Stimulated activated CD8-positive, alpha-beta memory T cell treated with anti-CD3 and anti-CD28 coated beads, Interleukin-12 subunit alpha, Interleukin-12 subunit beta, amount 100 ng/mL, for 4 hours (primary cell): ENCODE measurements at places on chromosomes 2 and 18.

DNA sequence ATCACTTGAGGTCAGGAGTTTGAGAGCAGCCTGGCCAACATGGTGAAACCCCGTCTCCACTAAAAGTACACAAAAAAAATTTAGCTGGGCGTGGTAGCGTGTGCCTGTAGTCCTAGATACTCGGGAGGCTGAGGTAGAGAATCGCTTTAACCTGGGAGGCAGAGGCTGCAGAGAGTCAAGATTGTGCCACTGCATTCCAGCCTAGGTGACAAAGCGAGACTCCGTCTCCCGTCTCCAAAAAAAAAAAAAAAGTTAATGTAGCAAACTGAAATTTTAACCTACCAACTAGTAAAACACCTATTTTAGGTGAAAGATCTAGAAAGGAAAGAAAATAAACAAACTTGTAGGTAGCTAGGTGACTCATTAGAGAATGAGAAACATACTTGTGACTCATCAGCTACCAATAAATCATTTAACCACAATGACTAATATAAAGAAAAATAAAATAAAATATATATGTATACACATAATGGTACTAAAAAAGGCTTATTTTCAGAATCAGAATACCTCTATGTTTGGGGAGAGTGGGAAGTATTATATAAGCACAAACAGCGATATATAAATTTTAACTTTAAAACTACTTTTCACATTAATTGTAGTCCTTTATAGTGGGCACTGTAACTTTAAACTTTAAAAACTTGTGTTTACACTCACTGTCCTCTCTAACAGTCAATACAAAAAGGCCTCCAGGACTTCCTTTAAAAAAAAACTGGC, 36.6 kb downstream of the DARS1 start:
- DNase-seq: no peak

DNA sequence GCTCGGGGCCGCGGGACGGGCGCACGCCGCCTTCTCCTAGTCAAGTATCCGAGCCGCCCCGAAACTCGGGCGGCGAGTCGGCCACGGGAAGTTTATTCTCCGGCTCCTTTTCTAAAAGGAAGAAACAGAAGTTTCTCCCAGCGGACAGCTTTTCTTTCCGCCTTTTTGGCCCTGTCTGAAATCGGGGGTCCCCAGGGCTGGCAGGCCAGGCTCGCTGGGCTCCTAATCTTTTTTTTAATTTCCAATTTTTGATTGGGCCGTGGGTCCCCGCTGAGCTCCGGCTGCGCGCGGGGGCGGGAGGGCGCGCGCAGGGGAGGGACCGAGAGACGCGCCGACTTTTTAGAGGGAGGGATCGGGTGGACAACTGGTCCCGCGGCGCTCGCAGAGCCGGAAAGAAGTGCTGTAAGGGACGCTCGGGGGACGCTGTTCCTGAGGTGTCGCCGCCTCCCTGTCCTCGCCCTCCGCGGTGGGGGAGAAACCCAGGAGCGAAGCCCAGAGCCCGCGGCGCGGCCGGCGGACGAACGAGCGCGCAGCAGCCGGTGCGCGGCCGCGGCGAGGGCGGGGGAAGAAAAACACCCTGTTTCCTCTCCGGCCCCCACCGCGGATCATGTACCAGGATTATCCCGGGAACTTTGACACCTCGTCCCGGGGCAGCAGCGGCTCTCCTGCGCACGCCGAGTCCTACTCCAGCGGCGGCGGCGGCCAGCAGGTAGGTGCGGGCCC, 617 bp downstream of the FOSL2 start:
- DNase-seq: peak; percentile 54

- DNase-seq: no peak
These were observed 32.2 kb downstream of the NR4A2 start for GRCh38 chr2:156300337-156300736.

DNA sequence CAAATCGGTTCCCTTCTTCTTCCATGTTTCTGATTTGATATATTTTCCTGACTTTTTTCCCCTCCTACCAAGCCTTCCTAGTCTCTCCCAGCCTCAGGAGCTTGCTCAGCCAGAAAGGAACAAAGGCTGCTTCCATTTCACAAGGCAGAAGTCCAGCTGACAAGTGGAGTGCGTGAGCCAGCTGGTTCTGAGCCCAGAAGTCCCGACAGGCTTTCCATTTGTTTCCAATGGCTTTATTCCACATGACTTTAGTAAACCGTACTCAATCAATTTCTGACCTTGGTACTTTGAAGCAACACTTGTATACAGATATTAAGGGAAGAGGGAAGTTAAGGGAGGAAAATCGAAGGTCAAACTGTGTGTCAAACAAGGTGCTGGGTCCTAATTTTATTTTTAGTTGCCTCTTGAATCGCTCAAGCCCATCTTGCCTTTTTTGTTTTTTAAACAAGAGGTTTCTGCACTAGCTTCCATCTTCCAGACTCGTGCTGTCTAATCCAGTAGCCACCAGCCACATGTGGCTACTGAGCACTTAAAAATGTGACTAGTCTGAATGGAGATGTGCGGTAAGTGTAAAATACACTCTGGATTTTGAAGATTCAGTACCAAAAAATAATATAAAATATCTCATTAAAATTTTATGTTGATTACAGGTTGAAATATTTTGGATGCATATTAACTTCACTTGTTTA, 36.2 kb downstream of the WIPF1 start:
- DNase-seq: no peak

DNA sequence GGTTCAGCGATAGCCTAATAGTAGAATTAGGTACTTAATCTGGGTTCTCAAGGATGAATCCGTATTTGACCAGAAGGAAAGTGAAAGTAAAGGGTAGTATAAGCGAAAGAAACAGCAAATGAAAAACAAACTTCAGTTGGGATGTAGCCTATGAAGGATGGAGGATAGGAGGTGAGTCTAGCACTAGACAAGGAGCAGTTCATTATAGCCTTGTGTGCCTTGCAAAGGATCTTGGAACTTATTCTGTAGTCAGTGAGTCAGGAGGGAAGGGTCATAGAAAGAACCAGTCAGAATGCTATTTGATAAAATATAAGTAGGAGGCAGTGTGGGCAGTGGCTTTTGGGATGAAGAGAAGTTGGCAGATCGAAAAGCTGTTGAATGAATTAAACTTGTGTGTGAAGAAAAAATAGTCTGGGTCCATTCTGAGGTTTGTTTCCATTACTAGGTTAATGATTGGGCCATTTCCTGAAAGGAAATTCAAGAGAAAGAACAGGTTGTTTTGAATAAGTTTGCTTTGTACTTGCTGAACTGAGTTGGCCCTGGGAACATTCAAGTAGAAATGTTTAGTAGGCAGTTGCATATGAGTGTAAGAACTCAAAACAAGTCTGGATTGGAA, 48.5 kb downstream of the ANKRD12 start:
- no peak for DNase-seq

GRCh38 chr2:232567721-232568120, 17.2 kb downstream of the EIF4E2 start:
- DNase-seq: no peak

- DNase-seq: no peak
These were observed 42.0 kb upstream of the FMNL2 start for GRCh38 chr2:152292991-152293390.

GRCh38 chr2:100819370-100820272, at the start of gene NPAS2:
Gene NPAS2, plus strand, starts transcription at chr2:100820139. Its CDS starts 84,616 bp downstream, at chr2:100904755.
- DNase-seq: no peak

DNA sequence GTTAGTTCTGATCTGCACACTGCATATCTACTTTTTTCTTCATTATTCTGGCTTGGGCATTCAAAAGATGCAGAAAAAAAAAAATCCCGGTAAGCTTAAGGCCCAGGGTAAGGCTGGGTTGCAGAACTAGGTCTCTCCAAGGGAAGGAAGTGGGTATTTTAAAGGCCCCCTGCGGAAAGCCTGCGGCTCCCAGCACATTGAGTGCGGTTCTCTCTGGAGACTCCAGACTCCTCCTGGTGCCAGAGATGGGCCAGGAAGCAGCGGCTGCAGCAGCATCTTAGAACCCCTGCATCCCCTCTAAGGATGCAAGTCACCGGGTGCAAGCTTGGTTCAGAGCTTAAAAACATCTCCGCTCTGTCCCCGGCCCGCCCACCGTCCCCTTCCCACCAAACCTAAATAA, 49.5 kb downstream of the TGIF1 start:
- no peak for DNase-seq

DNA sequence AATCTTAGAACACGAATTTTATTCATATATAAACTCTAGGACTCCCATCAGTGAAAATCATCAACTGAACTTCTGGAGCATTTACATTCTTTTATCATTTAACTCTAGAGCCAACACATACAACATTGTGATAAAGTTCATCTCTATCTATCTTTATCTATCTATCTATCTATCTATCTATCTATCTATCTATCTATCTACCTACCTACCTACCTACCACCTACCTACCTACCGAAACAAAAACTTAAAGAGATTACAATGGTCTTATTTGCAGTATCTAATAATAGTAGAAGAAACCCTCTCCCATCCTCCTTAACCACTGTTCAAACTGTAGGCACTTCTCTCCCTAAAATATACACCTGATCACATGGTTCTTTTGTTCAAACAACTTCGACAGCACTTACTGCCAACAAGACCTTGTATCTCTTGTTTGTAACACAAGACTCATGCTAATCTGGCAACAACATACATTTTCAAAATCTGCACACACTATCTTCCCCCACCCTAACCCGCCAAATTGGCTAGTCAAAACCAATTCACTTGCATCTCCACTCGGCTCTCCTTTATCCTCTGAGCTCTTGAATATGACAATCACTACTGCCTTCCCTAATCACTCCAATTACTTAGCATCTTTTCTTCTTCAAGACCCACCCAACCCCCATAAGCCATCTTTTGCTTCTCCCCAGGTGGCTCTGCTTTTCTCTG, 69.0 kb downstream of the GORASP2 start:
- no peak for DNase-seq

DNA sequence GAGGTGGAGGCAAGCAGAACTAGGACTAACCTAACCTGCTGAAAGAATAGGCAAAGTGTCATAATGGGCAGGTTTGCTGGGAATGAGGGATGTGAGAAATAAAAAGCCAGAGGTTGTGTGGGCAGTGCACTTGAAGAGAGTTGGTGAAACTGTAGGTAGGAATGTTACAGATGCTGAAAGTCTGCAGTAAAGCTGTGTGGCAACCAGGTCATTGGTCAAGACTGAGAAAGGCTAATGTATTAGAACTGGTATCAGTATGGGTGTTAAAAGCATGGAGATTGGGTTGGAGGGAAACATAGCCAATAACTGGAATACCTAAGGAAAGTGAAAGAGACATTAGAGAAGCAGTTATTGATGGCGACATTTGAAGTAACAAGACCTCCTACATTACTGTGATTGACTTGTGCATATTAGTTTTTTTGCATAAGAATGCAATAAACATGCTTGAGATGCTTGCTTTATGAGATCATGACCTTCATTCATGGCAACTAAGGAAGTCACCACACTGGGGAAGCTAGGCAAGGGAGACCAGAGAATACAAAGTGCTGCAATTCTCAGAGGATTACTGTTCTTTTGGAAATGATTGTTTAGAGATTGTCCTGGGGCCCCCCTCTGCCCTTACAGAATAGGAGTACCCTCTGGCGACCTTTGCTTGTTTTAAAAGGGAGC, 11.8 kb downstream of the GULP1 start:
- no peak for DNase-seq

DNA sequence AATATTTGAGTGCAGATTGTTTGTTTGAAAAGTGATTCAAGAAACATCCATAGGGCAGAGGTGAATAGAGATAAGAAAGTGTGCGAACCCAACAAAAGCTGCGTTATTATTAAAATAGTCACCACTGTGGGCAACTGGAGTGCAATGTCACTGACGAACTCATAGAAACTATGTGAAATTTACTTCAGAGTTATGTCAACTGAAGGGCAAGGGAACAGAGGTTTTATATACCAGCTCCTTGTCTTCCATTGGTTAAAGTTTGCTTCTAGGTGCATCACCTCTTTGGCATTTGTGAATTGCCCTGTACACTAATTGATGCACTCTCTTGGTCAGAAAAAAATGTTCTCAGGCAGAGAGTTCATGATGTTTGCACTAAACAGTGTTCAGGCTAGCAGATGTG, 110.5 kb upstream of the NYAP2 start:
- DNase-seq: no peak

DNA sequence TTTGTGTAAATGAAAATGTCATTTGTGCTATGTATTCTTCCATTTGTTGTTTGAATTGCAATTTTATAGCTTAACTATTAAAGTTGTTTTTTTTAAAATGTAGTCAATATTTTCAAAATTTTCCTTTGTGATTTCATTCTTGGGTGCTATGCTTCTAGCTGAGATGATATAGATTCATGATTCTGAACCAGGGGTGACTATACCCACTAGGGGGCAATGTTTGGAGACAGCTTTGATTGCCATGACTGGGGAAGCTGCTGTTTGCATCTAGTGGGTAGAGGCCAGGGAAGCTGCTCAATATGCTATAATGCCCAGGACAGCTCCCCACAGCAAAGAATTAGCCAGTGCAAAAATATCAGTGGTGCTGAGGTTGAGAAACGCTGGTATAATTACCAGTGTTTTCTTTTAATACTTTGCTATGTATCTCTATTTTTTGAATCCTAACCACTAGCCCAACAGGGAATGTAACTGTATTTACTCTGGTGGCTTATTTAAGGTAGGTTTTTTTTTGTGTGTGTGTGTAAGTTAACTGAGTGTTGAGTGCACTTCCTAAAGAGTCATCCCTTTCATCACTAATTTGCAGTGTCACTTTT, 99.7 kb downstream of the MEP1B start:
- DNase-seq: no peak

GRCh38 chr2:158796652-158797051, 1.5 kb downstream of the DAPL1 start:
- DNase-seq: no peak

- DNase-seq: no peak
These were observed 7.9 kb downstream of the EFHD1 start for GRCh38 chr2:232641153-232641848.

DNA sequence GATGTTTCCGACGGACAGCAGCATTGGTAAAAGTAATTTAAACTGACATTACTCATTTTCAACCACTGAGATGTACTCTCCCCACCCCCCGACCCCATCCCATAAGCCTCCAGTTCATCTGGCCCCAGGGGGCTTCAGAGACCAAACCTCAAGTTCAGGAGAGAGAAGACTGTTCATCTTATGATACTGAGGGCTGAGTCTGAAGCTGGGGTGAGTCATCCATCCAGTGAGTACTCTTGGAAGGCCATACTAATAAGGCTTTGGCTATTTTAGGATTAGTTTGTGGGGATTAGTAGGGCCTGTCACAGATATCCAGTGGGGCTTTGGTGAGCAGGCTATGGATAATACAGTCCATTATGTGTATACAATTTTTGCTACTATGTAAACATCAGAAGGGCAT, 125.3 kb upstream of the APCDD1 start:
- no peak for DNase-seq

GRCh38 chr18:24776019-24776418, 315.6 kb downstream of the HRH4 start:
- DNase-seq: no peak
